ENCODE measurements at places on chromosomes 1 and 21. TPM values are rescaled to one million over a fixed set of nuclear protein-coding genes. Genes with fewer than 3 reads are reported as not detected.

The PLA2G2A gene
- not detected for total RNA-seq

The SPRR3 gene
- total RNA-seq: not detected

The TEDDM1 gene
- total RNA-seq: not detected

The KPRP gene
- total RNA-seq: not detected

The PAQR6 gene
- 0.43 TPM for total RNA-seq

The KCNE2 gene
- not detected for total RNA-seq

The AMY1A gene
- not detected for total RNA-seq

The DPT gene
- 1.7 TPM for total RNA-seq

The OLFML2B gene
- 5.2 TPM for total RNA-seq

The NEK7 gene
- total RNA-seq: 366 TPM

The ANXA9 gene
- total RNA-seq: 0.86 TPM

The PPIE gene
- total RNA-seq: 23.8 TPM

The FABP3 gene
- 54.8 TPM for total RNA-seq

The YIPF1 gene
- total RNA-seq: 31.1 TPM

The LRRC53 gene
- total RNA-seq: not detected

The LCE1E gene
- total RNA-seq: not detected

The ARHGEF19 gene
- total RNA-seq: 11.6 TPM

The BLACAT1 gene
- total RNA-seq: not detected

The OR10J1 gene
- total RNA-seq: not detected

The OR2T29 gene
- total RNA-seq: not detected

The DCST1 gene
- total RNA-seq: not detected

The TLCD4 gene
- 0.86 TPM for total RNA-seq

The HSD3B2 gene
- not detected for total RNA-seq

The GSTM5 gene
- total RNA-seq: 5.8 TPM

The CLCA1 gene
- total RNA-seq: under 0.01 TPM

The FMO5 gene
- total RNA-seq: 1.3 TPM

The HNRNPR gene
- 80.5 TPM for total RNA-seq

The HSPB7 gene
- 3.5 TPM for total RNA-seq

The OR14K1 gene
- total RNA-seq: not detected

The PLEKHN1 gene
- total RNA-seq: 1.9 TPM

The MYOC gene
- total RNA-seq: not detected

The PAPPA2 gene
- total RNA-seq: 1.3 TPM

The ZBTB18 gene
- 9.3 TPM for total RNA-seq

The PRMT2 gene
- 164 TPM for total RNA-seq

The CROCC gene
- total RNA-seq: 13.8 TPM

The SIK1 gene
- total RNA-seq: 5.2 TPM

The FMO2 gene
- total RNA-seq: 1.7 TPM

The DCST2 gene
- not detected for total RNA-seq

The EIF4G3 gene
- total RNA-seq: 51.5 TPM

The KRTAP12-2 gene
- not detected for total RNA-seq

The OPRD1 gene
- total RNA-seq: not detected

The ATP6V1G3 gene
- total RNA-seq: 0.43 TPM

The PRSS38 gene
- not detected for total RNA-seq
